ENCODE measurements at places on chromosomes 2 and 18.

DNA sequence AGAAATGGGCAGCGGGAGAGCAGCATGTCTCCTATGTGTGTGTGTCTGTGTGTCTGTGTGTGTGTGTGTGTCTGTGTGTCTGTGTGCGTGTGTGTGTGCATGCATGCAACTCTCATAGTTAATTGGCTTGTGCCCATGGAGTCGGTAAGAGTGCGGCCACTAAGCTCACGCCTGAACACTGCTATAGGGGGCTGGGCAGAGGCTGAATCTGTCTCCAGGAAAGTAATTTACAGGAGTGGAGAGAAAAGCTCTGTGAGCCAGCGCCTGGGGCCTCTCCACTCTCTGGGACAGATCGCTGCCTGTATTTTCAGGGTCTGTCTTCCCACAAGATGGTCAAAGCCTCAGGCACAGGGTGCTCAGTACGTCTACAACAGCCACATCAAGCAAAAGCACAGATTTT is 553.4 kb downstream of the TNS1 start:
- DNase-seq: no peak

GRCh38 chr2:149330127-149331022 is at the start of gene LYPD6:
LYPD6 (plus strand) TSS chr2:149330587; CDS start chr2:149437709, 107,122 bp downstream.
- DNase-seq: peak; percentile 61

DNA sequence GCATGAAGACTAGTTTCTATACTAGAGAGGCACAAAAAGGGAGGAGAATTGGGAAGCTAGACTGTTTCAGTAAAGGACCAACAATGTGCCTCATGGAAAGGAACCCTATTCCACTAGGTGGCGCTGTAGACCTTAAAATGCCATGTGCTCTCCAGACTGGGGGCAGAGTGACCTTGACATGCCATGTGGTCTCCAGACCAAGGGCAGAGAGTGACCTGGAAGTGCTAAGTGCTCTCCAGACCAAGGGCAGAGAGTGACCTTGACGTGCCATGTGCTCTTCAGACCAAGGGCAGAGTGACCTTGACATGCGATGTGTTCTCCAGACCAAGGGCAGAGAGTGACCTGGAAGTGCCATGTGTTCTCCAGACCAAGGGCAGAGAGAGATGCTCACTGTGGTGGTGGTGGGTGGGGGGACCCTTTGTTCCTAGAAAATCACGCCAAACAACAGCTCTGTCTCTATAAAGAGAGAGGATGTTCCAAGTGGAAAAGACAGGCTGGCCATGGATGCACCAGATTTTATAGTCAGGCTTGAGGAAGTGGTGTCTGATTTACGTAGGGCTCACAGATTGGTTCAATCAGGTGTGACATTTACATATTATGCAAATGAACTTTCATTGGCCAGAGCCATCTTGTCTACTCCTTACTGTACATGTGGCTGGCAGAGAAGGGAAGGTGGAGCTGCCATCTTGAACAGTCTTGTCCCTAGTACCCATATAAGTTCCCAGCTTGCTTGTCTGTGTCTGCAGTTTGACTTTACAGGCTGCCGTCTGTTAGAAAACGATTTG is 344.0 kb upstream of the DDX18 start:
- no peak for DNase-seq

DNA sequence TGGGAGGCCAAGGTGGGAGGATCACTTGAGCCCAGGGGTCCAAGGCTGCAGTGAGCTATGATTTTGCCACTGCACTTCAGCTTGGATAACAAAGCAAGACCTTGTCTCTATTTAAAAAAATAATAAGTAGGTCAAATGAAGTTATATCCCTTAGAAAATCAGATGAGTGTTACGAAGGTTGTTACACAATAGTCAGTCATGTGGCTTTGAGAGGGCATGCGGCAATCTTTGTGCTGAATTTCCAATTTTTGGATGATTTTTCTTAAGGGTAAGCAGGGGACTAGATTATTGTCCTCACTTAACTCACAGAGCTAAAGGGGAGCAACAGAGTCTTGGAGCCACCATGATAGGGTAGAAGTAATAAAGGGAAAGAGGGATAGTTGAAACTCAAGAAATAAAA is 71.8 kb downstream of the B3GNT2 start:
- no peak for DNase-seq

- no peak for DNase-seq
Observed at GRCh38 chr2:206515580-206515979, 72.2 kb downstream of the ADAM23 start.
